ENCODE measurements at places on chromosomes 7 and 10.

GRCh38 chr7:25621993-25622392, 393.7 kb upstream of the NPVF start:
- DNase-seq = no peak

- DNase-seq = no peak
Observed at GRCh38 chr7:107920048-107920772, 29.2 kb downstream of the DLD start.

DNA sequence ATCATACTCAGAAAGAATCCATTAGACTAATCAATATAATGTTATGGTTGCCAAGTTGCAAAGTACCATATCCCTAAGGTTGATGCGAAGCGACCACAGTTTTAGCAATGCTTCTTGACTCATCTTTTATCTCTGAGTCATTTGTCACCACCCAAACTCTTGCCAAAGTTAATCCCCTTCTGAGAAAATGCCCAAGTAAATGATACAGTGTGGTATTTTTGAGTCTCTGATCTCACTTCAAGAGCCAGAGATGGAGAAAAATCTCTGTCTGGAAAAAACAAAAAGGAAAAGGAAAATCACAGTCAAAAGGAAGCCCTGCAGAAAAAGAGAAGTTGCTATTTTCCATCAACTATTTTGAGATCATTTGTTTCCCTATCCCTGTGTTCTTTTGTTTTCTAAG, 26.7 kb upstream of the OTUD1 start:
- no peak for DNase-seq

- DNase-seq = no peak
Observed at GRCh38 chr7:66728571-66728970, 12.0 kb upstream of the RABGEF1 start.

GRCh38 chr7:20825555-20825954, 38.9 kb upstream of the SP8 start:
- DNase-seq = no peak

GRCh38 chr10:51129946-51130544, 55.8 kb downstream of the PRKG1 start:
- DNase-seq = no peak

- DNase-seq = no peak
Observed at GRCh38 chr7:90889210-90889609, 293.1 kb downstream of the CDK14 start.

- no peak for DNase-seq
Observed at GRCh38 chr10:123553810-123554430, 112.2 kb upstream of the GPR26 start.

- no peak for DNase-seq
Observed at GRCh38 chr7:117017017-117017451, 63.7 kb downstream of the ST7 start.

DNA sequence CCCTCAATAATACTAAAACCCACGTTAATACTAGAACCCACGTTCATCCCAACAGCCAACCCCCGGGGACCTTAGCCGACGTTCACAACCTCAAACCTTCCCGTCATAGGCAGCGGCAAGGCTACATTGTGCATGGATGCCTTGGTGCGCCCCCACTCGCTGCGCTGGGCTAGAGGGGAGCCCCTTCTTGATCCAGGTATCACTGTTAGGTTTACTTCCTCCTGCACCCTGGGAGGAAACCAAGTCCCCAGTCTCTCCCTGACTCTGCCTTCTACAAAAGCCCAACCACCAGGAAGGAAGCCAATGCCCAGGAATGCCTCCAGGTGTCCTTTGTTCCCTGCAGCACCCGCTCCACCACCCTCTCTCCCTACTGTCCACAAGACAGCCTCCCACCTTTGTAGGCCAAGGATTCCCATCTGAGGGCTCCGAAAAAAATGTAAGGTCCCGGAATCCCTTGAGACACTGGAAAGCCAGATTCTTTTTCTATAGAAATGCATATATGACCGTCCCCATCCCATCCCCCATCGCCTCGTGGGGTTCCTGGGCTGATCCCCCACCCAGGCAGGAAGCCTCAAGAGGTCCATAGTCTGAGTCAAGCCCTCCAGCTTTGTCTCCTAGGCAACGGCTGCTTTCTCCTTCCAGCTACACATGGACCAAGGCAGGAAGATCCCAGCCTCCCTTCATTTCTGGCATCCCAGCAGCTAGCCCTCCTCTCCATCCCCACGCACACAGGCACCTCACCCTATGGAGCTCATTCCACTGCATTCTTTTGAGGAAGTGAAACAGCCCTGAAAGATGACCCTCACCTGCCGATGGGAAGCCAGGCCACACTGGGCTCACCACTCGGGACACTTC, 25.2 kb downstream of the CTBP2 start:
- DNase-seq = no peak

GRCh38 chr7:132377703-132378584, 198.3 kb downstream of the PLXNA4 start:
- no peak for DNase-seq

GRCh38 chr7:2680792-2681490, 7.1 kb upstream of the AMZ1 start:
- peak; percentile 13 for DNase-seq

DNA sequence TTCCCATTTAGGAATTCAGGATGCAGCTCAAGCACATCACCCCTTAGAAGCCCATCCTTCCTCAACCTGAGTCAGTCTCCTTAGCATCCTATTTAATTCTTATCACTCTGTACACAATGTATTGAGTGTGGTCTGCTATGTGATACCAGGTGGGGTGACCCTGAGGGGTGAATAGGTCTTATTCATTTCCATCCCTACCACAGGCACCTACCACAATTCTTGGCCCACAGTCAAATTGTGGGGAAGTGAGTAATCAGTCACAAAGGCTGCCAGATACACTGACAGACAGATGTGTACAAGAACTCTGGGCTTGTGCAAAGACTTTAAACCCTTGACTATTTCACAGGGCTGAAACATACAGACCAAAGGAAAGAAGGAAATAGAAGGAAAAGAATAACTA, 560.5 kb downstream of the PARD3 start:
- peak; percentile 2 for DNase-seq

GRCh38 chr10:311901-312665, 176.8 kb downstream of the ZMYND11 start:
- DNase-seq = no peak

GRCh38 chr10:96685306-96685705, 35.0 kb downstream of the PIK3AP1 start:
- DNase-seq = no peak

- no peak for DNase-seq
Observed at GRCh38 chr7:127751490-127752448, 99.8 kb downstream of the SND1 start.

- DNase-seq = no peak
Observed at GRCh38 chr10:122508021-122508420, 46.7 kb downstream of the HTRA1 start.

DNA sequence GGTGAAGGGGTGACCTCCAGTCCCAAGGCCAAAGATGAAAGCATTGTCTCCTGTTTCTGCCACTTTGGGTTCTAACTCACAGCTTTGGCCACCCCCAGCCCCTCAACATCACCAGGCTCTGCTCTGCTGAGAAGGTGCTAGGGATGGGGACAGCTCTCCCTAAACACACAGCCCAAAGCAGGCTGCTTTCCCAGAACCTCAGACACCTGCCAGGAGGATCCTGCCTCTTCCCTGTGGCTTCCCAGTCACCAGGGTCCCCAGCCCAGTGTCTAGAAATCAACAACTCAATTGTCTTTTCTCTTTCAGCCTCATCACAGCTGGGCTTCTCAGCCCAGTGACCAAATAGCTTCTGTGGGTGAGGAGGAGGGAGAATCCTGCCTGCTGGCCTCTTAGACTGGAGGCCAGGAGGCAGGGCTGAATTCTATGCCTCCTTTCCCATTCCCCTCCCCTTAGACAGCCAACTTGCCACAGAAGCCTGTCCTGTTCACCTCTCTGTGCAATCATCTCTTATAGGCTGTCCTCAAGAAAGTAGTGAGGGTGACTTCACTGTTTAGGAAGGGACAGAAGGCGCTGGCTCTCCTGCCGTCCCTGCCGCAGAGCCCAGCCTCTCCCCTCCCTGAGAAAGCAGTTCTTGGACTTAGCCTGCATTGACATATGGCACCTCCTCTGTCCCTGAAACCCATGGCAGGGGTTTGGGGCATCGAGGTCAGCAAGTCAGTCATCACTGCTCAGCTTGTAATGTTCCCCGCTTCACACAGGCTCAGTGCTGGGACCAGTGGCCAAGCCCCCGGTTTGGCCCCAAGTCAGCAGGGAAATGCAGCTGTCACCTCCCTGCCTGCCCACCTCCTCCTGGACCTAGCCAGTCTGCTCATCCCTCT, 3.7 kb downstream of the FGF8 start:
- no peak for DNase-seq

GRCh38 chr7:30726296-30727006, 25.5 kb upstream of the INMT start:
- DNase-seq = no peak

- DNase-seq = no peak
Observed at GRCh38 chr7:116557066-116557585, 32.3 kb downstream of the CAV1 start.

DNA sequence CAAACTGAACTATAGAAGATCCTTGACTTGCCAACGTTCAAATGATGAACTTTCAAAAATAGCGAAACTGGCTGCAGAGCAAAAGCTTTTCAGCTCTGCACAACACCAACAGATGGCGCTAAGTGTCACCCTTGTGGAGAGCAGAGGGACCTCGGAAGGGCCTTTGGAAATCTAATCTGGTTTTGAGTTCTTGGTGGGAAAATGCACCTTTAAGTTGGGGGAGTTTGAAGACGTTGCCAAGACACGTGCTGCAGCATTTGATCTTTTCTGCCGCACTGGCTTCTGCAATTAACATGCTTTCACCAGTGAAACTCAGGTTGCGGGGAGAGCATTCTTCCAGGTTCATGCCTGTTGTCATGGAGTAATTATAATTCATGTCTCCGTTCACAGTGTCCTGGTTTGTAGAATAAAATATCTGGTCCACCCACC, 26.3 kb upstream of the WDR11 start:
- DNase-seq = no peak

DNA sequence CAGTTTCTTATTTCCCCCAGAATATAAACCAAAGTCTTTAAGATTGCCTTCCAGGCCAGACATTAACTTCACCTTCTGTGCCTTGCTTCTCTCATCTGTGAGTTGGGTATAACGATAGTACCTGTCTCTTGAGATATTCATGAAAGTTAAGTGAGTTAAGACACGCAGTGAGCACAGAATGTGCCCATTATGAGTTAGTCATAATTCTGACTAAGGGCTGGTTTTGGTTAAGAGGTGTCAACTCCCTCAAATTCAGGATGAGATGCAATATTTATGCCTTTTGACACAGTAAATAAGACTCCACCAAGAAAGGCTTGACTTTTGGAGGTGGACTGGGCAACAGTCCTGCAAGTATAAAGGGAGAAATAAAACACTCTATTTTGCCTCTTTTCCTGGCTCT, 528.7 kb upstream of the IGFBP3 start:
- no peak for DNase-seq

DNA sequence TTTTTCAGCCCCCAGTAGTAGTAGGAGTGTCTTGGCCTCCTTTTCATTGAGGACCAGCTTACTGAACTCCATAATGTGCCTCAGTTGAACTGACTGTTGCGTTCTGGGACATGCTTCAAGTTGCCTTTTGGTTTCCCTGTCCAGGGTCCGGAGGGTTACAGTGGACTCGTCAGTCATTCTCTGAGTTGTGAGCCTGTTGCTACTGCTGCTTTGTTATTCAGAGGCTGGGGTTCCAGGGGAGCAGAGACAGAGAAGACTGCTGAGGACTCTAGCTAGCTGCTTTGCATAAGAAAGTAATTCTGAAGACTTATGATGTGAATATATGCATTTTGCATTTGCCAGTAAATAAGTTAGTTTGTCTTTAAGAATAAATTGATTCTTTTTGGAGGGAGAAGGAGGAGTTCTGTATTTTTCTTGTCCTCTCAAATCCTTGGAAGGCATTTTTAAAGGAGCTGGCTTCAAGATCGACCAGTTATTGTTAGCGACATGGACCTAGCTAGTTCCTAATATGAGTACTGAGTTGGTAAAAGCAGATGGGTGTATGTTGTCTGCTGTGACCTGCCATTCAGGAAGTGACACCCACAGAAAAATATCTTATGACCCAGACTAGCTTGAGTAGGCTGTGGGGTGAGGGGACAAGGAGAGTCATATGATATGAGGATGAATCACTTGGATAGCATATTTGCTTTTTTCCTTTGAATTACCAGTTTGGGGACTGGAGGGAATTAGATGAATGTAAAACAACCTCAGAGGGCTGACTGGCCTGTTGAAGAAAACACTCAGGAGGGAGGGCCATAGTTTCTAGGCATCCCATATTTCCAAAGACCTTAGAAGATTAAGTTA, 8.3 kb downstream of the PI4K2A start:
- DNase-seq = peak; percentile 35

GRCh38 chr7:86648169-86648568, 4.5 kb downstream of the GRM3 start:
- DNase-seq = no peak

GRCh38 chr7:985915-986741, 3.1 kb downstream of the CYP2W1 start:
- no peak for DNase-seq

GRCh38 chr7:152392254-152392653, 43.5 kb downstream of the KMT2C start:
- DNase-seq = no peak

DNA sequence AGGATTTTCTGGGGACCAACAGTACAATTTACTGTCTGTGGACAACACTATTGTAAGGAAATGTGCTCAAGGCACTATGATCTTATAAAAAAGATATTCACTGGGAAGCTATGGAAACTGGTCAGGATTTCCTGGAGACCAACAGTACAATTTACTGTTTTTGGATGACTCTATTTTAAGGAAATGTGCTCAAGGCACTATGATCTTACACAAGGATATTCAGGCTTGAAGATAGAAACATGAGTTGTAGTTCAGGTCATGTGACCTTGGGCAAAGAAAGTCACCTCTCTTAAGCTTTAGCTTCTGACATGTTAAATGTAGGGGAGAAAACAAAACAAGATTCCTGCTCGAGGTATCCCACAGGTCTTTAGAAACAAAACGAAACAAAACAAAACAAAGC, 1.7 kb upstream of the ITPRID1 start:
- no peak for DNase-seq

- no peak for DNase-seq
Observed at GRCh38 chr7:125033506-125033905, 103.9 kb upstream of the POT1 start.

- no peak for DNase-seq
Observed at GRCh38 chr7:19375976-19376375, 230.8 kb upstream of the FERD3L start.

GRCh38 chr10:14617852-14618251, 156.8 kb downstream of the FAM107B start:
- no peak for DNase-seq

DNA sequence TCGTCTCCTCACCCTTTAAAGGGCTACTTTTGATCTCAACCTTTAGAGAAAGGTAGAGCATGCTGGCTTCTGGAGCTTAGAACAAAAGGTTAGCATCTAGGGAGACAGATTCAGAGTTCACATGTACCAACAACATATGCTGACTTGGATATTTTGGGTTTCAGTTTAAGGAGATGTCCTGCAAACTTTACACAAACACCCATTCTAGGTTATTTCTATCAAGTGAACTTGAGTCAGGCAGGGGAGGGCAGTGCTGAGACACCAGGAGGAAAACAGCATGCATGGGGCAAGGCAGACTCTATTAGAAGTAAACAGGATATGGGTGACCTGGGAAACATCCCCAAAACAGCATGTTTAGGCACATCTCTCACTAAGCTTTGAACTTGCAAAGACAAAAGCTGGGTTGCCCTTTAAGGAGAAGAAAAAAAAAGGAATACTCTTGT, 43.8 kb downstream of the ARL4A start:
- DNase-seq = no peak
